ENCODE measurements at places on chromosomes 11 and 22.

DNA sequence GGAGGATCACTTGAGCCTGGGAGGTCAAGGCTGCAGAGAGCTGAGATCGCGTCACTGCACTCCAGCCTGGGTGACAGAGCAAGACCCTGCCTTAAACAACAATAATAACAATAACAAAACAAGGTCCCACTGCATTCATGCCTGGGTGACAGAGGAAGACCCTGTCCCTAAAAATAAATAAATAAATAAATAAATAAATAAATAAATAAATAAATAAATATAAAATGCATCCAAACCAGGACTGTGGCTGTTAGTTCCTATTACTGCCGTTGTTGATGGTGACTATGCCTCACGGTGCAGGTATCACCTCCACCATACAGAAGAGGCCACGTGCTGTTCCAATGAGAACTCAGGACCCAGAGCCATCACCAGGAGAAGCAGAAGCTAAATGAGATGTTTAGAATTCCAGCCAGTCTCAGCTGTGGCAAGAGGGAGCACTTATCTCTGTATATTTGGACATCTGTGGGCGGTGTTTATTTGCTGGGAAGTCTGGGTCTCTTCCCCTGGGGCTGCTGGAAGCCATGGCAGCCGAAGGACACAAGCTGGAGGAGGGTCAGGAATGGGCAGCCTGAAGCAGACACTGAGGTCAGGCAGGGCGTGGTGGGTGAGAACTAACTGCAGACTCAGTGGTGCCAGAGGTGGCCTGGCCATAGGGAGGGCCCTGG lies 21.6 kb downstream of the C11orf86 start:
- DNase-seq, result no peak

DNA sequence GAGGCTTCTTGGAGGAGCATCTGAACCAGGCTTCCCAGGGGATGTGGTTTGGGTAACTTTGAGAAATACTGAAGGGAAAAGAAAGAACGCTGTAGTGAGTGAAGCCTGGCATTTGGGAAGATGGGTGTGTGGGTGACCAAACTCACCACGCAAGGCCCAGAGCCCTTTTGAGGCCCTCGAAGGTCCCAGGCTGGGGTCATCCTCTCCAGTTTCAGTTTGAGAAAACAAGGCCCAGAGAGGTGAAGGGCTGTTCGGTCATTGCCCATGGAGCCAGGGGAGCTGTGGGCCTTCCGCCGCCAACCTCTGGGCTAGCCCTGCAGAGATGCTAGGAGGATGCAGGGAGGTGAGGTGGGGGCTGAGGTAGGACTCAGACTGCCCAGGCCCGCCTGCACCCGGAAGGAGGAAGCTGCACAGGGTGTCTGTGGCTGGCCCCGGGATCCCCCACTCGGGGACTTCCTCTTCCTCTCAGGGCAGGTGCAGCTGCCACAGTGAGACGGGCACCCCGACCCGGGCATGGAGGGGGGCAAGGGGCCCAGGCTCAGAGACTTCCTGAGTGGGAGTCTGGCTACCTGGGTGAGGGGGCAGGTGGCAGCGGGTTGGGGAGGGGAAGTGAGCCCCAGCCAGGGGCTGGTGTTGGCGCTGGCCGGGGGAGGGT lies at the start of gene CCDC88B:
Gene CCDC88B (plus strand): TSS at position 451 of the 655 bp plus-strand sequence. CDS start 63 bp downstream, at position 514.
- no peak for DNase-seq

- no peak for DNase-seq
Measured at GRCh38 chr11:27882066-27882697, 181.9 kb upstream of the BDNF start.

DNA sequence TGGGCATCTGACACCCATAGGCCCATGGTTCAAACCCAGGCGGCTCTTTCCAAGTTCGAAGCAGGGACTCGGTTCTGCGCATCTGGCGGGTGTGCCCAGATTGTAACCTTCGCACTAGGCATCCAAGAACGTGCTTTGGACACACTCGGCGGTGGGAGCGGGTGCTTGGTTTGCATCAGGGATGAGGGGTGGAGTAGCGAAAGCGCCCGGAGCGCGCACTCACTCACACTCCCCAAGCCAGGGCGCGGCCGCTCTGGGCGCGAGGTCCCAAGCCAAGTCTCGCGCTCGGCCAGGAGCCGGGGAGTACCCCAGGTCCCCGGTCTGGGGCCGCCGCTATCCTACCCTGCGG lies 243 bp upstream of the SYT9 start:
- DNase-seq, result no peak

DNA sequence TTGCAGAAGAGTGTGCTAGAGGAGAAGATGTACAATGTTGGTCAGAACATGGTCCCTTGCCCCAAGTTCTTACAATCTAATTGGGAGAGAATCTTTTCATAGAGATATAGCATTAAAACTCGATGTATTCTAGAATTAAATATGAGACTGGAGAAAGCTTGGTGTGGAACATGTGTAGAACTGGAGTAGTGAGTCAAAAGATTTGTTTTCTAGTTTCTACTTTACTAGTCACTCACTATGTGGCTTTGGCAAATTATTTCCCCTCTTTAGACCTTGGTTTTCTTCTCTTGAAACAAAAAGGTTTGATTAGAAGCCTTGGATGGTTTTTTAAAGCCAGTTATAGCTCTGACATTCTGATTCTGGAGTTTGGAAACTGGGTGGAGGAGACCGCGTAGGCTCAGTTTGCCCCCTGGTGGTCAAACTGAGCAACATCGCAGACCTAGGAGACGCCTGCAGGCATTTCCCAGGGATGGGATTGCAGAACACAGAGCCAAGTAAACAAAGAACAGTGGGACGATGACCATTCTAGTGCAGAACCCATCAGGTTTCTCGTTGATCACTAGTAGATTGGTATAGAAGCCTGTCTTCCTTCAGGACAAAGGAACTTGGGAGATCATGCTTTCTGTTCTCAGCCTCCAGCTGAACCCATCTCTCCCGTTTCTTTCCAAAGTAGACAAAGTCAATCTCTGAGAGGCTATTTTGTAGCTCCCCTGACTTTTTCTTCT lies 8.5 kb upstream of the CHRDL2 start:
- DNase-seq, result peak; percentile 90

DNA sequence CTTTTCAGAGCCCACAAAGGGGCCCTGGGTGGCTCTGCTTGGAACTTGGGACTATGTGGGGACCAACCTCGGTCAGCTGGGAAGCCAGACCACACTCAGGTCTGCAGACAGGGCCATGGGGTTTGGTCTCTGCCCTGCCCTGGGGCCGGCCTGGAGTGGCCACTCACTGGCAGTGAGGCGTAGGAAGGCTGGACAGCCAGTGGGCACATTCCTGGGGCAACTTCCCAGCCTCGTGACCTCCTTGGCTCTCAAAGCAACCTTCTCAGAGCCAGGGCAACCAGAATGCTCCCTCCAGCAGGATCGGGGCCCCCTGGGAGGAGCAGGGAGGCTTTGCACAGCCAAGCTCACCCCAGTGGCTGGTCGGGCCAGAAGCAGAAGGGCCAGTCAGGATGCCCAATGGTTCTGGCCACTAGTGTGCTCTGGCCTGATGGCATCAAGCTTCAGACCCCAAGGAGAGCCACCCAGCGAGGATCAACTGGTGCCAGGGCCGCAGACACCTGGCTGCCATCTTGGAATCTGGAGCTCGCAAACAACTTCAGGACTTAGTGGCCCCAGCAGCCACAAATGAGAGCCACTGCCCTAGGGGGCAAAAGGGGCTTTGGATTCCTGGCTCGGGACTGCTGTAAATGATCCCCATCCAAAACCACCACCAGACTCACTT lies 87.1 kb downstream of the MYEOV start:
- DNase-seq, result no peak

DNA sequence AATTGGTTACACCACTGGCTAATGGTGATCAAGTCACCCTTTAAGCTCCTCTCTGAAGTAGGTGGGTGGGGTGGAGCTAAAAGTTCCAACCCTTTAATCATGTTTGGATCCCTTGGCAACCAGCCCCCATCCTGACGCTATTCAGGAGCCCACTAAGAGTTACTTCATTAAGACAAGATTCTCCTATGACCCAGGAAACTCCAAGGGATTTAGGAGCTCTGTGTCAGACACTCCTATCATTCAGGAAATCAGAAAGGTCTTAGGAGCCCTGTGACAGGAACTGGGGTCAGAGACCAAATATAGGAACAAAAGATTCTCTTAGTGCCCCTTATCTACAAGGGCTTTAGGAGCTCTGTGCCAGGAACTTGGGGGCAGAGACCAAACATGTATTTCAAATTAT lies 141.3 kb downstream of the ATG16L2 start:
- peak; percentile 90 for DNase-seq

- no peak for DNase-seq
Measured at GRCh38 chr11:116576526-116576925, 196.3 kb downstream of the BUD13 start.

DNA sequence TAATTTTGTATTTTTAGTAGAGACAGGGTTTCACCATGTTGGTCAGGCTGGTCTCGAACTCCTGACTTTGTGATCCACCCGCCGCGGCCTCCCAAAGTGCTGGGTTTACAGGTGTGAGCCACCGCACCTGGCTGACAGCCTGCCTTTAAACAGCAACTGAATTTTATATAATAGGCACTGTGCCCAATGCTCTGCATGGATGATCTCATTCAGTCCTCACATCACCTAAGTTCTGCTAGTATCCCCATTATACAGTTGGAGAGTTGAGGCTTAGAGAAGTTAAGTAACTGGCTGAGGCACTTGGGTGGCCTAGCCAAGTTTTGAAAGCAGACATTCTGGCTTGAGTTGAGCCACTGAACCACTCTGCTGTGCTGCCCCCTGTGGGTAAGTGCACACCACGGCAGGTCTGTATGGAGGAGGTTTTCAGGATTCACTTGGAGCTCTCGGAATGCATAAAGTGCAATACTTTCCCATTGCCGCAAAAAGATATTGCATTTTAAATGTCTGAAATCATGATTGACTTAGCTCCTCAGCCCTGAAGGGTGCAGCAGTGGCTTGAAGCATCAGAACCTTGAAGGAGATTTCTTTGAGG lies 112.4 kb downstream of the LDLRAD3 start:
- DNase-seq, result peak; percentile 79

- no peak for DNase-seq
Measured at GRCh38 chr11:118209033-118209432, 15.8 kb downstream of the JAML start.

DNA sequence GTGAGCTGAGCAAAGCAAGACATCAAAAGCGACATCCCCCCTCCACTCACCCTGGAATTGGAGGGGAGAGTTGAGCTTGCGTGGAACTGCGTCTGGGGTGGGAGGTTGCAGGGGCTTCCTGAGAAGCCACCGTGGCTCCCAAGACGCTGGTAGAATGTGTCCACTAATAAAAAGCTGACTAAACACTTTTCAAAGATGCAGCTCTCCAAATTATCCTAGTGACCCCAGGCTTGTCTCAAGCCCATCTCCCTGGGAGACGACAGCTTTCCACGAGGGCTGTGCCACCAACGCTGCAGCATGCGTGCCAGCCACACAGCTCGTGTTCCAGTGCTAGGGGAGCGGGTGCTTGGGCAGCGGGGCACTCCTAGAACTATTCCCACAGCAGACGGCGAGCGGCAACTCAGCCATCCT lies 6.3 kb upstream of the GAL start:
- DNase-seq, result no peak

DNA sequence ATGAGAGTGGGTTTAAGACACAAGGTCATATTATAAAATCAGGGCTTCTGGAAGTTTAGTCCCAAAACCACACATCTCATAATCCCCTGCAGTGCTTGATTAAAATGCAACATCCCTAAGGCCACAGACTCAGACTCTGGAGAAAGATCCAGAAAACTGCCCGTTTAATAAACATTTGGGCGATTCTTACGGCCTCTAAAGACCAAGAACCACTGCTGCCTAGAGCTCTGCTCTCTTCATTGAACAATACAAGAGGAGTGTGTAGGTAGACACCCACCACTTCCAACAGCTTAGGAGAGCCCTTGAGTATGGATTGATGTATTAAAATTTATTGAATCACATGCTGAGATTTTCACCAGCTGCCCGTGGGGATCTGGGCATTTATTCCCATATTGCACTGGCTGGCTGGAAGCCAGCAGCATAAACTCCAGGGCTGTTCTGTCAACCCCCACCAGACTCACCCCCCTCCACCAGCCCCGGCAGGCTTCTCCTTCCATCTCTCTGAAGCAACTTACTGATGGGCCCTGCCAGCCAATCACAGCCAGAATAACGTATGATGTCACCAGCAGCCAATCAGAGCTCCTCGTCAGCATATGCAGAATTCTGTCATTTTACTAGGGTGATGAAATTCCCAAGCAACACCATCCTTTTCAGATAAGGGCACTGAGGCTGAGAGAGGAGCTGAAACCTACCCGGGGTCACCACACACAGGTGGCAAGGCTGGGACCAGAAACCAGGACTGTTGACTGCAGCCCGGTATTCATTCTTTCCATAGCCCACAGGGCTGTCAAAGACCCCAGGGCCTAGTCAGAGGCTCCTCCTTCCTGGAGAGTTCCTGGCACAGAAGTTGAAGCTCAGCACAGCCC lies 749 bp upstream of the BEST1 start:
- peak; percentile 94 for DNase-seq

- DNase-seq, result peak; percentile 81
Measured at GRCh38 chr11:61787928-61788491, 4.4 kb downstream of the TMEM258 start.

DNA sequence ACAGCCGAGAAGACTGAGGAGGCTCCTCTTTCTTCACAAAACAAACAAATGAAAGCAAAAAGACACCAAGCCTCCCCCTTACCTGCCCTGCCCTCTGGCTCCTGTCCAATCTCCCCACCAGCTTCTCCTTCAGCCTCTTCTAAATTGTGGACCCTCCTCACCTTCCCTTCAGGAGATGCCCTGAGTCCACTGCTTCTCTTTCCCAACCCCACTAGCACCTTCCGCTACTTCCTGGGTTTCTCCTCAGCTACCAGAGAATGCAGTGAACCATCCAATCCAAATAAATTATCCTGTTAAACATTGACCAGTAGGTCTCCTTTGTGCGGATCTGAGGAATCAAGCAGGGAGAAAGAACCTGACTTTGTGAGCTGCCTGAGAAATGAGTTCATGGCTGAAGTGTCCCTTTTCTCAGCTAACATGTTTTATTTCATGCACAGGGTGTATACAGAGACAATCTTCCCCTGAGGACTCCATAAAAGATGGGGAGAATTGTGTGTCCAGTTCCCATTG lies 63.2 kb upstream of the VPREB1 start:
- no peak for DNase-seq

- no peak for DNase-seq
Measured at GRCh38 chr11:16780698-16781550, 42.5 kb downstream of the C11orf58 start.

DNA sequence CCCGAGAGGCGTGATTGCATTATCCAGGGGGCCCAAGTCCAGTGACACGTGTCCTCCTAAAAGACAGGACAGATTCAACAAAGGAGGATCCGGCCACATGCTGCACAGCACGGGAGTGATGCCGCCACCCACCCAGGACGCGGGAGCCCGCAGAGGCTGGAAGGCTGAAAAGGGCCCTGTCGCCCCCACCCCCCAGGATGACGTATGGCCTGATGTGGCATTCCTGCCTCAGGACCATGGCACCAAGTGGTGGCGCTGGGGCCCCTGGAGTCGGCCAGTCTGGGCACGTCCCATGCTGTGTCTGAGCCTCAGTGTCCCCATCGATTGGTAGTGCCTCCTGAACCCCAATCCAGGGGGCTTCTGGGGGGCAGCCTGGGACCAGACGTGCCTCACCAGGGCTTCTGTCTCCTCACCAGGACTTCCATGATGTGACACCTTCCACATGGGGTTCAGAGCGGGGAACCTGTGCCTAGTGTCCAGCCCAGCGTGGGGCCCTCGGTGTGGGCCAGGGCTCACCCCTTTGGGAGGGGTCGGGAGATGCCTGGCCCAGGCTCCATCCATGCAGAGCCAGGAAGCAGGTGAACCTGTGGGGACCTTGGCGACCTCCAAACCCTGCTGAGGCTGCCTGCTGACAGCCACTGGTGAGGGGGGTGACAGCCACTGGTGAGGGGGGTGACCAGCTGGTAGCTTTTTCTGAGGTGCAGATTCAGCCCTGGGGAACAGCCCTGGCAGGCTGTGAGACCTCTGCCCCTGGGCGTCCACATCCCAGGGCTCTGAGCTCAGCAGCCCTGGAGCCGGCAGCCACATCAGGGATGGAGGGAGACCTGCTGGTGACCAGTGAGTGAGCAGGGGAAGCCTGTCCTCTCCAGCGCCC lies 75.3 kb downstream of the KCNQ1 start:
- no peak for DNase-seq
